NCI-H2107 (cell line): ENCODE measurements at places on chromosomes 12 and 14.

GRCh38 chr12:110917961-110918360 is 2.4 kb downstream of the MYL2 start:
- no peak for DNase-seq

GRCh38 chr14:61513986-61514830 is 181.1 kb upstream of the HIF1A start:
- no peak for DNase-seq

DNA sequence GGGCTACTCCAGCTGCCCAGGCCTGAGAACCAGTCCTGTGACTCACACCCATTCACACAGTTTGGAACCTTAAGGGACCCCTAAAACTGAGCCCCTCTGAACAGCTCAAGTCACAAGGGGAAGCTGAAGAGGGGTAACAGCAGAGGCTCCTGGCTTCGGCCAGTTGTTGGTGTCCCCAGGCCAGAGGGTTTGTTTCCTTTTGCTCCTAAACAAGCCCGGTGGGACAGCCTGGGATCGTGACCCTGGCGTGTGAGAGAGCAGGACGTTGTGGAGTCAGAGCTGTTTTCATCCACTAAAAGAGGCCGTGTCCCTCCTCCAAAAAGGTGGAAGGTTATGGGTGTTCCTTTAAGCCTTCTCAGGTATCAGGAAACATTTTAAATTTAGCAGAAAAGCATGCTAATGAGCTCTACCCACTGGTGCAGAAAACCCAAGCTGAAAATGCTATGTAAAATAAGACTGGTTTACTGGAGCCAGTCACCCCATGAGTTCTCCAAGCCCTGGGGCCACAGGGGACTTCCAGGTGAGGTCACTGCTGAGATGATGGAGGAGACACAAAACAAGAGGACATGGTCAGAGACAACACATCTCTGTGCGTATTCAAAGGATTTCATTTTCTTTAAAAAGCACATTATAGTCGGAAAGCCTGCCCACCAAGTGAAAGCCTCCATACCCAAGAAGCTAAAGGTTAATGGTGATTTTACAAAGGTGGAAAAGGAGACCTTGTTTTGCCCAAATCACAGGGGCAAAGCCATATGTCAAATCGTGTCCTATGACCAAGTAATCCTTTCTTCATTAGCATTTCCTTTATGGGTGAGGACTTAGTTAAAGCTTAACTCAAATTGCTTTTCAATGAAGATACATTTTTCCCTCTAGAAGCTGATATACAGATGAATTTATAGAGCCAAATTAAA is 14.1 kb downstream of the PRKAB1 start:
- no peak for DNase-seq

GRCh38 chr14:79608446-79608845 is 602.9 kb downstream of the DIO2 start:
- DNase-seq: no peak

GRCh38 chr12:55842681-55843429 is at the start of gene MMP19:
Gene MMP19 (minus strand): TSS chr12:55842936. CDS start chr12:55842830, 106 bp downstream.
- DNase-seq: no peak

- DNase-seq: no peak
Measured at GRCh38 chr14:94485944-94486841, 10.2 kb upstream of the SERPINA9 start.

DNA sequence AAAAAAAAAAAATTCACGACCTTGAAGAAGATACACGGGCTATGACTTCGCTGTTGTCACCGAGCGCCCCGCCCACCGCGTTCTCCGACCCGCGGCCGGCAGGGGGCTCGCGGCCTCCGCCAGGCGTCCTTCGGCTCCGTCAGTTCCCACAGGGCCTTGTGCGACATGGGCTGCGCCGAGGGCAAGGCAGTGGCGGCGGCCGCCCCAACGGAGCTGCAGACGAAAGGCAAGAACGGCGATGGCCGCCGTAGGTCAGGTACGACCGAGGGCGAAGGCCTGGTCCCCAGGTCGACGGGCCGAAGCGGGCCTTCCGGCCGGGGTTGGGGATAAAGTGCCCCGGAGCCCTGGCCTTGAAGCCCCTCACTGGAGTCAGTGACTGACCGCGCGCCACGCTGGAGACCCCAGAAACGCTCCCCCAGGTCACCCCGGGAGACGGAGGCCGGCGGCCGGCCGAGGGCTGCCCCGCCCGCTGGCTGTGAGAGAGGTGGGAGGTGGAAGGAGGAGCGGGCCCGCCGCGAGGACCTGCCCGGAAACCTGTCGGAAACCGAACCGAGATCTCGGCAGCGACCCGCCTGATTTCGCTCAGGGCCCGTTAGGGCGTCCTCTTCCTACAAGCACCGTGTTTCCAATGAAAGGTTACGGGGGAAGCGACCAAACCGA is at the start of gene TXNRD1:
Gene TXNRD1 (plus strand): TSS at position 142 of the 660 bp plus-strand sequence. CDS start 24 bp downstream, at position 166.
- DNase-seq: no peak

GRCh38 chr14:73236157-73236556 is 1.1 kb upstream of the PAPLN start:
- no peak for DNase-seq

DNA sequence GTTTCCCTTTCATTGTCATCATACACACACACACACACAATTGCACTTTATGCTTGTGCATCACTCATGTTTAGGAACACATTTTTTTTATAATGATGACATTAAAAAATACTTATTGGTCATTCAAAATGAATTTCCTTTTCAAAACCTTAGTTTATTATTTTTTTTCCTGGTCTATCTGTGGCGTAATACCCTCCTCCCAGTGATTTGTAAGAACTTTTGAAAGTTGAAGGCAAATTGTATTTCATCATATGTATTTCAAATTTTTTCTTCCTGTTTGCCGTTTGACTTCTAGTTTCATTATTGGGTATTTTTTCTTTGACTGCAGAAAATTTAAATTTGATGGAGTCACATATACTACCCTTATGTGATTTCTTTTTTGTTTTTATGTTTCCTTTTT is 2.5 kb upstream of the LRRK2 start:
- no peak for DNase-seq

DNA sequence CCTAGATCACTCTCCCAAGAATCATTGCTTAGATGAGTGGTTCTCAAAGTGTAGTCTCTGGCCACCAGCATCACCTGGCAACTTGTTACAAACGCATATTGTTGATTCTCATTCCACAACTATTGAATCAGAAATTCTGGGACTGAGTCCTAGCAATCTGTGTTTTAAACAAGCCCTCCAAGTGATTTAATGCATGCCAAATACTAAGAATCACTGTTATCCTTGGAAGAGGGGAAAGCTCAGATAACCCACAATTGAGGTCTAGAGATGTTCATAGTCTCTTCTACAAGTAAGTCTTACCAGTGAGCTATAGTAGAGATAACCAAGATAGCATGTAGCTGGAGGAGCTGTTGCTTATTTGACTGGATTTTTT is 666.6 kb downstream of the DIO2 start:
- no peak for DNase-seq

GRCh38 chr12:62382526-62382925 is 84.1 kb upstream of the MON2 start:
- DNase-seq: no peak

DNA sequence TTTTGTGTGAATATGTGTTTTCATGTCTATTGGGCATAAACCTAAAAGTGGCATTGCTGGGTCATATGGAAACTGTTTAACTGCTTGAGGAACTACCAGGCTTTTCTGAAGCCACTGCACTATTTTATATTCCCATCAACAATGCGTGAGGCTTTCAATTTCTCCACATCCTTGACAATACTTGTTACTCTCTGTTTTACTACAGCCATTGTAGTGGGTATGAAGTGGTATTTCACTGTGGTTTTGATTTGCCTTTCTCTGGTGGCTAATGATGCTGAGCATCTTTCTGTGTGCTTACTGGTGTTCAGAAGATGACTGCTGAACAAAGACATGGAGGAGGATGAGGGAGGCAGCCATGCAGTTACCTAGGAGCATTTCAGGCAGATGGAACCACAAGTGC is 13.2 kb upstream of the TDG start:
- no peak for DNase-seq

DNA sequence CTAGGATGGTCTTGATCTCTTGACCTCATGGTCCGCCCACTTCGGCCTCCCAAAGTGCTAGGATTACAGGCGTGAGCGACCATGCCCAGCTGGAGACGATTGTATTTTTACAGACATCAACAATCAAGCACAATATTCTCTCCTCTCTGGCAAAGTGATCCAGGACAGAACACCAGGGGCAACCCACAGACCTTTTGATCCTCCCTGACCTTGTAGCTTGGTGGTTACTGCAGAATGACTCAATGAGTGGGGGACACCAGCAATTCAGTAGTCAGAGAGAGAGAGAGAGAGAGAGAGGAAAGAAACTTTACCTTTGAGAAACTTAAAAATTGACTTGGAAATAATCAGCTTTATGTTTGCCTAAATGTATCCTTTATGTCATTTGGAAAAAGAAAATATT is 51.2 kb downstream of the DRAM1 start:
- no peak for DNase-seq

- no peak for DNase-seq
Measured at GRCh38 chr12:94570161-94570560, 80.2 kb downstream of the TMCC3 start.

GRCh38 chr12:65546528-65546927 is 268.0 kb downstream of the MSRB3 start:
- DNase-seq: no peak

GRCh38 chr14:78010688-78011087 is 159.5 kb upstream of the NRXN3 start:
- no peak for DNase-seq

GRCh38 chr14:84622357-84622756 is 907.6 kb upstream of the FLRT2 start:
- DNase-seq: no peak

DNA sequence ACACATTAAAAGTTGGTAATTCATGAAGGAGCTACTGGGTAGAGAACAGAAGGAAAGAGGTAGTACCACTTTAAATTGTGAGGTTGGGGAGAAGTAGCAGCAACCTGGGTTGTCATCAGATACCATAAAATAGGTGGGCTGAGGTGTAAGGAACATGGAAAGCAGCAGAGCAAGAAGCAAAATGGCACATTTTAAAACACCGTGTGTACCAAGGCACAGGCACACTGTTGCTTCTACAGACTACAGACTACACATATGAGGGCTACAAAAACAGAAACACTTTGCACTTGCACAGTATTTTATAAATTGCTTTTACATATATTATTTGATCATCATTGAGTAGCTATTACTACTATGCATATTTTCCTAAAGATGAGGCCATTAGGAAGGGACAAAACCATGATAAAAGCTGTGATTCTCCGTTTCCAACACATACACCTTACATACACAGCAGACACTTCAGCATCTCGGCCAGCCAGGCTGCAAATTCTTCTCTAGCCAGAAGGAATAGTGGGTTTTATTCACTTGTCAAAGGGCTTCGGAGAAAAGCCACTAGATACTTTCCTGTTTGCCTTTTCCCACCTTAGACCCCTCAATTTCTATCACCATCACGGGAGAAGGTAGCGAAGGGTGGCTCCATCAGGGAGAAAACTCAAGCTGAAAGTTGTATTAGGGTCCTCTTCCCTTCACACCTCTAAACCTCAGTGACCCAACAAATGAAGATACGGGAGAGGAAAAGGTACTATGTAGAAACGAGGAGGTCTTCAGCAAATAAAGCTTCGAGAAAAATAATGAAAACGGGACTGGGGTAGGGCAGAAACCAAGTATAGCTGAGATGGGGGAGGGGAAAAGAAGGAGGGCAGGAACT is 1.6 kb downstream of the PYM1 start:
- DNase-seq: no peak

- no peak for DNase-seq
Measured at GRCh38 chr12:124476011-124476400, 91.4 kb downstream of the NCOR2 start.

DNA sequence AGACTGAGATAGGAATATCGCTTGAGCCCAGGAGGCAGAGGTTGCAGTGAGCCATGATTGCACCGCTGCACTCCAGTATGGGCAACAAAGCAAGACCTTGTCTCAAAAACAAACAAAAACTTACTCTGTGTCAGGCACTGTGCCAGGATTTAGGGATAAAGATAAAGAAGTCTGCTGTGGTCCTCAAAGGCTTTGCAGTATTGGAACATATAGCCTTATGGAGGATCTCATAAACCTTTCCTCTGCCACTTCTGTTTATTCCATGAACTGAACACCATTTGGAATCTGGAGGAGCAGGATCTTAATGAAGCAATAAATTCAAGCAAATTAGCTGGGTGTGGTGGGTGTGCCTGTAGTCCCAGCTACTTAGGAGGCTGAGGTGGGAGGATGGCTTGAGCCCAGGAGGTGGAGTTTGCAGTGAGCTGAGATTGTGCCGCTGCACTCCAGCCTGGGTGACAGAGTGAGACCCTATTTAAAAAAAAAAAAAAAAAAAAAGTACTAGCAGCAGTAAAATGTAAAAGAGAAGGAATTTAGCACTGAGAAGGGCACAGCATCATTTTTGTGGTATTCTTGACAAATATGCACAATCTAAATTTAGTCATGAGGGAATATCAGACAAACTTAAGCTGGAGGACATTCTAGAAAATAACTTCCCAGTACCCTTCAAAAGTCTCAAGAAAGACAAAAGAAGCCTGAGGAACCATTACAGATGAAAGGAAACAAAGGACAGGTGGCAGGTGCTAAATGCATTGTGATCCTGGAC is 27.1 kb downstream of the BMAL2 start:
- no peak for DNase-seq

- DNase-seq: no peak
Measured at GRCh38 chr14:102461490-102462338, 47.9 kb downstream of the ANKRD9 start.

- DNase-seq: no peak
Measured at GRCh38 chr12:106585105-106585520, 2.3 kb downstream of the RFX4 start.

DNA sequence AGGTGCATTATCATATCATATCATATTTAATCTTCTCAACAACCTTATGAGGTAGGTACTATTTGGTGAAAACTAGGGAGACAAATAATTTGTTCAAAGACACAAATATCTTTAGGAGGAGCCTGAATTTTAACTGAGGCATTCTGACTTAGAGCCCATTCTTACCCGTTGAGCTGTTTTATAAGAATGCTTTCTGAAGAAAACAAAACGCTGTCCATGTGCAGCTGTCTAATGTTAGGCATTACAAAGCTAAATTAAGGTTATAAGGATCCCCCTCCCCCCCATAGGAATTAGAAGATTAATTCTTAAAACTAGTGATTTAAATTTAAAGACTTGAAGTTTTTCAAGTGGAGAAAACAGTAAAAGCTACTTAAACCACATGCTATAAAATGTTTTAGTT is 6.4 kb downstream of the KTN1 start:
- no peak for DNase-seq

DNA sequence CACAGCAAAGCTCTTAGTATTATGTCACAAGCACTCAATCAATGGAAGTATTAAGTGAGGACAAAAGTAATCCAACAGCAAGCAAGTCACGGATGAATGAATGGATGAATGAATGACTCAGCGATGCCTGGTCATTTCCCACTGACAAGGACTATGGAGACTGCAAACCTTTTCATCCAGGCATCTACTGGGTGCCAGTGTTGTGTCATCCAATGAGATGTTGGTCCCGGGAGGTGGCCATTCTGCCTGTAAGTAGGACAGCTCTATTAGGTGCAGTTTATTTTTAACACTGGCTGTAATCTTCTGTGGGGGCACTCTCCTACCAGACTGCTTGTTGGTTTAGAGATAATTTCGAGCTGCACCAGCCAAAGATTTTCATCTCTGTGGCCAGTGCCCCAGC is 39.4 kb downstream of the STAB2 start:
- peak; percentile 68 for DNase-seq
